Right renal pelvis (tissue), 4 donors: ENCODE measurements at places on chromosomes 1 and 21. TPM values are rescaled to one million over a fixed set of nuclear protein-coding genes. Genes with fewer than 3 reads are reported as not detected.

DNA sequence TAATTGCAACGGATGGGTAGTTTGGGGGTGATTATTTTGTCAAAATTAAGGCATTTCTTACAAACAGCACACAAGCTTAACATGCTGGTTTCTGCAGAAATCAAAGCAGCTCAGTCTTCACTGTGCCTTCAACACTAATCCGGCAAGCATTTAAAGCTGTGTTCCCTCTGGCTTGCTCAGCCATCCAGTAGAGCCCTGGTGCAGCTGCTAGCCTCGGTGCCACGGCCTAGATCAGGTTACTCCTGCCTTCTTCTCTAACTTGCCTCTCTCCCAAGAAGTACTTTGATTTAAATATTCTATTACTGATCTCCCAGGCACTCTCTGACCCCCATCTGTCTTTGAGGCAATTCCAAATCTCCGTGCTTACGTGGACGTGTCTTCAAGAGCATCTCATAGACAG is 85.6 kb downstream of the GREM2 start:
- DNase-seq, result no peak

DNA sequence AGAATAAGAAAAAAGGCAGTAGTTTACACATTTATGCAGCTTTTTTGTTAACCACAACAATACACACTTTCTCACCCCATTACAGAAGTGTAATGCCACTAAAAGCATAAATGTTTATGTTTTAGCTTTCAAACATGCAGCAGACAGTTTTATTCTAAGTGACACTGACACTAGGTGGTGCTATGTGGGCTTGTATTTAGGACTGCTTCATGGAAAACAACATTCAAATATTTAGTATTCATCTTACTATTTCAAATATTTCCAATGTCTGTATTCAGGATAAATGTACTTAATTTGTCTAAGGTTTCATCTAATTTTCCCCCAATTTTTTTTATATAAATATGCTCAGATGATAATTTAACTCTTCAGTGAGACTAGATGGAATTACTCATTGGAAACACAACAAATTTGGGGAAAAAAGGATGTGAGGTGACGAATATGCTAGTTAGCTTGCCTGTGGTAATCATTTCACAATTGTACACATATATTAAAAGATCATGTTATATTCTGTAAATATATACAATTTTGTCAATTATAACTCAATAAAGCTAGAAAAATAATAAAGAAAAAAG is 71.4 kb downstream of the USP1 start:
- DNase-seq, result no peak

GRCh38 chr1:246727594-246727993 is 3.4 kb downstream of the SCCPDH start:
- no peak for DNase-seq

- DNase-seq, result no peak
These were observed 143.8 kb downstream of the DAB1 start for GRCh38 chr1:57279909-57280666.

ZNF648 gene
- polyA plus RNA-seq, result 0.24 TPM

LRRC38 gene
- not detected for polyA plus RNA-seq

PRMT6 gene
- 46.7 TPM for polyA plus RNA-seq
